ENCODE measurements at places on chromosomes 3 and 15. TPM values are rescaled to one million over a fixed set of nuclear protein-coding genes. Genes with fewer than 3 reads are reported as not detected.

CCDC39 gene
- not detected for total RNA-seq

STRIT1 gene
- not detected for total RNA-seq

IL17RB gene
- not detected for total RNA-seq

TMEM266 gene
- not detected for total RNA-seq

ZBTB11 gene
- total RNA-seq: 29.8 TPM

ADCY5 gene
- total RNA-seq: 0.07 TPM

SH2D7 gene
- not detected for total RNA-seq

GRCh38 chr3:123586968-123587367 is 2.1 kb upstream of the HACD2 start:
- no peak for DNase-seq

DNA sequence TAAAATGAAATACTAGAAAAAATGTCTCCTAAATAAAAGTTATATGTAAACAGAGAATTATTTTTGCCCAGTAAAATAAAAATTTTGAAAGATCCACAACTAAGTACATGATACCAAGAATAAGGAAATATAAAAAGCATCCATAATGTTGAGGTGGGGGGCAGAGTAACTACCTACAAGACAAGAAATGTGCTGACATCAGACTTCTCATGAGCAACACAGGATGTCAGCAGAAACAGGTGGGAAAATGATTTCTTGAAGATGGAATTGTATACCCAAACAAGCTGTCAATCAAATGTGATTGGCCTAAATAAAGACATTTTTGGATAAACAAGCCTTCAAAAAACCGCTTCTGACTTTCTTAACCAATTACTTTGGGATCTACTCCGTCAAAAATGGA is 143.9 kb upstream of the LIPC start:
- DNase-seq: no peak

DNA sequence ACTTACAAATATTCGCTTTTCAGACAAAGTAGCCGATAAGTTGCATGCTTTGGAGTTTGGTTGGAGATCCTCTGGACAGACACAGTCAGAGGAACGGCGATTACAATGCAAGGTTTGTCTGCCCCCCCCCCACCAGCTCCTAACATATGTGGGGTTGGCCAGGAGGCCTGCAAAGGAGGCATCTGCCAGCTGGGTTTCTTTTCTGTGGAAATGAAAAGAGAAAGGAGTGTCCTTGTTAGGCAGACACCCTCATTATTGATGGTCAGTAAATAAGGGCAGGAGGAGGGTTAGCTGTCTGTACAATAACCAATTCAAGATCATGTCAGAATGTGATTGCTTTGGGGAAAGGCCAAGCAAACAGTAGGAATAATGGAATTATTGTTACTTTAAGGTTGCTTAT is 49.1 kb downstream of the TLNRD1 start:
- DNase-seq: no peak

GRCh38 chr15:98174841-98175240 is 214.3 kb downstream of the ARRDC4 start:
- no peak for DNase-seq

DNA sequence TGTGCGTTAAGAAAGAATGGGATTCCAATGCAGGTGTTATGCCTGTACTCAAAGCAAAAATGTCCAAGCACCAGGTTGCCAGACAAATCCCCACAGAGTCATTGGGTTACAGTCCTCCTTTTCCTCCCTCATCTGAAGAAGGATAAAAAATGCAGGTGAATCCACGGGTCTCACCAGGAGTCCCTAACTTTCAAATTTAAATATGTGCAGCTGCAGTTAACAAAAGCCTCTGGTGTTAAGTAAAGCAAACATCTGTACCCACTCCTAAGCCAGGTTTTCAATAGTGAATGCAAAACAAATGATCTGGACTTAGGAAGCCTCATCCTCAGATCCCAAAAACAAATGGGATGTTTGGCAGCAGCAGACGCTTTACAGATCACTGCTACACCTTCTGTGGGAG is 70.4 kb upstream of the SETMAR start:
- DNase-seq: no peak

DNA sequence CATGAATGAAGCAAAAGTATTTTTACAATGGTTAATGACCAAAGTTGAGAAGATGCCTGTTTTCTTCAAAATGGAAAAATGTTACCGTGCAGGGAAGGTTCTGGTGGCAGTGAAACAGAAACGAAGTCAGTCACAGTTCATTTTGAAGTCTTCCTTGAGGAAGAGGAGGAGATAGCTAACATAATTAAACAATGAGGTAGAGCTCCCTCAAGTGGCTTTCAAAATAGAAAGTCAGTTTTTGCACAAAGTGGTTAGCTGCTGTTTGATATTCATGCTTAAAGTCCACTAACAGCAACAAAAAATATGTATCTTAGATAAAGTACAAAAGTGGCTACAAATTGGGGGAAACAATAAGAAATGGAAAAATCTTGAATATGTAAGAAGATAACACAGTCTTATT is 87.3 kb downstream of the TFG start:
- no peak for DNase-seq

GRCh38 chr15:78855746-78856145 is 16.9 kb upstream of the MORF4L1 start:
- no peak for DNase-seq

- no peak for DNase-seq
Observed at GRCh38 chr15:59456114-59456513, 18.1 kb downstream of the FAM81A start.

DNA sequence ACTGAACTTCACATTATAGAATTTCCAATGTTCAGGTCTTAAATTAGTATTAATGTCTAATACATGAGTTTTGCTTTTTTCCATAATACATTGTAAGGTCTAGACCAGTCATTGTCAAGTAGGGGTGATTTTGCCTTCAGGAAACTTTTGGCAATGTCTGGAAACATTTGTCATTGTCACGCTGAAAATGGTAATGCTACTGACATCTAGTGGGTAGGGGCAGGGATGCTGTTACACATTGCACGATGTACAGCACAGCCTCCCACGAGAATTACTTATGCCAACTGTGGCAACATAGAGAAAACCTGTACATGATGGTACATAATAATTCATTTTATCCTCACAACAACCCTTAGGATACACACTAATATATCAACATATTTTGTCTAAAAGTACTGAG is 384.1 kb downstream of the CADM2 start:
- DNase-seq: no peak

DNA sequence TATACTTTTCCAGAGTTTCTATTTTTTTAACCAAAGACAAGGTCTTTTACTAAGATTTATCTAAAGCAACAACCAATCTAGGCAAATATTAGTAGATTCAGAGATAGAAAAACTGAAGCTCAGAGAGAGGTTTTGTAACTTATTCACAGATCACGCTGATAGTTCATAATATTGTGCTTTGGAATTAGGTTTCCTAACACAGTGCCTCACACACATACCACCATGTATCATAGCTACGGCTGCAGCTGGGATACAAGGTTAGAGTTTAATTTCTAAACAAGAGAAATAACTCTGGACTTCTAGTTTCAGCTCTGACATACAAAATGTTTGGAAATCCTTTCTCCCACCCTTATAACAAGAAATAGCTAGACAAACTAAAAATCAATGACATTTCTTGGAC is 565.7 kb downstream of the PYDC2 start:
- DNase-seq: no peak

- DNase-seq: no peak
Observed at GRCh38 chr3:50208677-50209344, 3.7 kb downstream of the SLC38A3 start.

DNA sequence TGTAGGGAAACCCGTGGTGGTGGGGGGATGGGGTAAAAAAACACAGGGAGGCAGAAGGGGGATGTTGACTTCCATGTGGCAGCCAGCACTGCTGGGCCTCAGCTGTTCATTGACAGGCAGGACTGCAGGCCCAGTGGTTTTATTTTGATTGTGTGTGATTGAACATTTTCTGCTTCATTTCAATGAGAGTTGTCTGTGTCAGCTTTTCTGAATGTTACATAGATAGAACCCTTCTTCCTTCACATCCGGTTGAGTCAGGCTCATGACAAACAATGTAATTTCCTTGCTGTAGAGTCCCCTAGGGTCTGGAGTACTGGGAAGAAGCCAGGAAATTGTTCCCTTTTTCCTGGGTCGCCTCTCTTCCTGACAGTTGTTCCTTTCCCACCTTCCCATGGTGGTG is 8.2 kb upstream of the RPP25 start:
- DNase-seq: peak; percentile 43

DNA sequence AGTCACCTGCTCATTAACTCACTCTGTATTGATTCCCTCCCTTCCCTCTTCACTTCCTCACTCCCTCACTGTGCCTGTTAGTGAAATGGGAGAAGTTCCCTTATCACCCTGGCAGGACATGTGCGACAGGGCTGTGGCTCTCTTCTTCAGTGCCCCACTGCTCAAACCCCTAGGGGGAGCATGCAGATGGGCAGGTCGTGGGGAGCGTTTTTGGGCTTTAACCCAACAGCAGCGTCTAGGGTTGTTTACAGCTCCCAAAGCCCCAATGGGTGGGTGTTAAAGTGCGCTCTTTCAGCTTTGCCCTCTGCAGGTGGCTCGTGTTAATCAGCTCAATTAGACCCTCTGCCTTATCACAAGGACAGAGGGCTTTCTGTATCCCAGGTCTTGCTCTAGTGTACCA is 447.8 kb upstream of the PROK2 start:
- no peak for DNase-seq

DNA sequence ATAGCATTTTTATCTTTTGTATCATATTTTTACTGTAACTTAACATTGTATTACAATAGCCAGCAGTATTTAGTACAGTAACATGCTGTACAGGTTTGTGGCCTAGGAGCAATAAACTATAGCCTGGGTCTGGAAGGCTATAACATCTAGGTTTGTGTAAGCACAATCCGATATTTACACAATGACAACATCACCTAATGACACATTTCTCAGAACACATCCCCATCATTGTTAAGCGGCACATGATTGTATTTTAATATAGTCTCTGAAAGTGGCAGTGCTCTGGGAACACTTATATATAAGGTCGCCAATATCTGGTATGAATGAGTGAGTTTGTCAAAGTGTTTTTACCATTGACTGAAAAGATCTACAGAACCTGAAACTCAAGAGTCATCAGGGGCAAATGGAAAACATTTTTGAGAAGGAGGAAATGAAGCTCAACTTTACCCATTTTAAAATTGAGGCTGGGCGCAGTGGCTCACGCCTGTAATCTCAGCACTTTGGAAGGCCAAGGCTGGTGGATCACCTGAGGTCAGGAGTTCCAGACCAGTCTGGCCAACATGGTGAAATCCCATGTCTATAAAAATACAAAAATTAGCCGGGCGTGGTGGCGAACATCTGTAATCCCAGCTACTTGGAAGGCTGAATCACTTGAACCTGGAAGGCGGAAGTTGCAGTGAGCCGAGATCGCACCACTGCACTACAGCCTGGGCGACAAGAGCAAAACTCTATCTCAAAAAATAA is 38.8 kb upstream of the TNFSF10 start:
- no peak for DNase-seq

GRCh38 chr15:57321485-57321884 is 54.8 kb upstream of the CGNL1 start:
- DNase-seq: no peak

- no peak for DNase-seq
Observed at GRCh38 chr3:48877671-48878070, 21.0 kb downstream of the SLC25A20 start.

- no peak for DNase-seq
Observed at GRCh38 chr3:9248522-9249271, 749 bp downstream of the SRGAP3 start.

DNA sequence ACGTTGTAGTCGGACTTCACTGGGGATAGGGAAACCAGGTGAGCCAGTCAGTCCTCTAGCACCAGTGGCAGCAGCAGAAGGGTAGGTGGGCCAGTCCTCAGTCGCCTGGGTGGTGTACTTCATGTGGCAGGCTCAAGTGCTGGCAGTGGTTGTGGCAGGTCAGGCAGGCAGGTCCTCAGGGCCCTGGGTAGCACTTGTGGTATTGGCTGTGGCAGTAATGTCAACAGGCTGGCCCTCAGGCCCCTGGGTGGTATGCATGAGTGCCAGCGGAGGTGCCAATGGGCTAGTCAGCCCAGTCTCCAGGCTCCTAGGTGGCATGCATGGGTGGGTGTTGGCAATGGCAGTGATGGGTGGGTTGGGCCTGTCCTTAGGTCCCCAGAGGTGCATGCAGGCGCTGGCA is 40.6 kb downstream of the FAIM start:
- no peak for DNase-seq

GRCh38 chr3:178099862-178100261 is 436.4 kb upstream of the KCNMB2 start:
- DNase-seq: no peak

DNA sequence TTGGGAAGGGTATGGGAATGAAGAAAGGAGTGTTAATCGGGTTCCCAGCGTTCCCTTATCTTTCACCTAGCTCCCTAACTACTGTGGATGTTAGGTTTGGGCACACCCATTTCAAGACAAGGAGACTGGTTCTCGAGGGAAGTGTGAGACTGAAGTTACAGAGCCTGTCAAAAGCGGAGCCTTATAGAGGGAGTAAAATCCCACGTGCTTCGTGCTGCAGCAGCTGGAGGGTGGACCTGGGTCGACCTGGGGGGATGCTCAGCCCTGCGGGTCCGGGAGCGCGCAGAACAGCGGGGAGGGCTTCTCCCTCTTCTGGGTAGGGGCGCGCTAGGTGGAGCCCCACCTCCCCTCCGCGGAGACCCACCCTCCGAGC is 314 bp upstream of the TMED3 start:
- no peak for DNase-seq

DNA sequence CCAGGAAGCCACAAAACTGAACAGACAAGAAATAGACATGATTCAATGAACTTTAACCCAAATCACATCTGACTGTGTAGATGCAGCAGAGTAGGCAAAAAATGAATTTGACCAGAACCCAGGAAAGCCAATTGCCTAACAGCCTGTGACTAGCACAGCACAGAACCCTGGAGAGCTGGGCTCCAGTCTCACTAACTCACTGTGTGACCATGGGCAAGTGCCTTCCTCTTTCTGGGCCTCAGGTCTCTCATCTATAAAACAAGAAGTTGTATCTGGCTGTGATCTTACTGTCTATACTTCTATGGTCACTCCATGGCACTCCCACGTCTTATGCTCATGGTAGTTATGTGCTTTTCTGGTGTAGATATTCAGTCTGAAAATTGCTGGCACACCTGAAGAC is 48.1 kb upstream of the USP3 start:
- no peak for DNase-seq

DNA sequence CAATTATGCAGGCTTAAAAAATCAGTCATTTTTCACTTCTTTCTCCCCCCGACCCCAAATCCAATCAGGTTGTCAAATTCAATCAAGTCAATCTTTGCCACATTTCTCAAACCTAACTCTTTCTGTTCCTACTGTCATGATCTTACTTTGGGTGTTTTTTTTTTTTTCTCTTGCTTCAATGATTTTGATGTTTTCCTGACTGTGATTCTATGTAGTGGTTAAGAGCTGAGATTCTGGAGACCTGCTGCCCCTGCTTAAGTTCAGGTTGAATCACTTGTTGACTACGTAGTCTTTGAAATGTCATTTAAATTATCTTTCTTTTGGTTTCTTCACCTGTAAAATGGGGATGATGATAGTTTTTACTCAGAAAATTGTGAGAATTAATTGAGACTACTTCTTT is 117.5 kb downstream of the TPRG1 start:
- DNase-seq: no peak

GRCh38 chr15:61248790-61249189 is 19.7 kb upstream of the RORA start:
- no peak for DNase-seq

All from pulmonary artery endothelial cell (primary cell).